Peyer's patch (tissue), 4 donors: ENCODE measurements at places on chromosomes 2 and 18. TPM values are rescaled to one million over a fixed set of nuclear protein-coding genes. Genes with fewer than 3 reads are reported as not detected.

DNA sequence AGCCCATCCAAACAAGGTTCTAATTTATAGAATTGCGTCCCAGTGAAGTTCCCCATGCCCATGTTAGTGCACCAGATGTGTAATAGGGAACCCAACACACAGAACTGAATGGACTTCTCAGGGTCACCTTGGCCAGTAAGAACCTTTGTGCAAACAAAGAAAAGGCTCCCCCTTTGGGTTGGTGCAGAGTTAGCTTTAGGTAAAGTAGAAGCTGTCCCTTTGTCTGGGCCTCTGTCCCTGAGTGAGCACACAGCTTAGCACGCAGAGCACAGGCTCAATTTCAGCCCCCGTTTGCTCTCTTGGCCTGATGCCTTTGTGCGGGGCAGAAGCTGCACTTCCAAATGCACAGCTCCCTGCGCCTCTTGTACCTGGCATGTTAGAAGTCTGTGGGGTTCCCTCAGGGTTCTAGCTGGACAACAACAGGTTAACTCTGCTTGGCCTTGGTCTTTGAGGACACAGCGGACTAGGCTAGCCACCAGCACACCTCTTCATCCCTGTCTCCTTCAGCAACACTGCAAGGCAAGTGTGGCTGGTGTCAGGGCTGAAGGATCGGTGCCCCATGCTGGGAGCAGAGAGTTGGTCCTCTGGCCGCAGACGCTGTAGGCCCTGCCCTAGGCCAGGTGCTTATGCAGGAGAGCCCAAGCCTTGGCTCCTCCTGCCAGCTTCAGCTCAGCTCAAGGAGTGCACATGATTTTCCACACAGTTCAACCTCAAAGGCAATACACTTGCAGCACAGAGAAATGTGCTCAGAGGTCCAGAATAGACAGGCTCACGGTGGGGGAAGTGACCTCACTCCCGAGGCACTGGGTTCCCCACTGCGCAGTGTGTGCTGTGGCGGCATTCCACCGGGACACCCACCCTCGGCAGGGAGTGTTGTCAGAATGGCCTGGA lies 73.3 kb upstream of the FOSL2 start:
- DNase-seq = no peak

Gene ANKRD62
- total RNA-seq = not detected

Gene RUFY4
- not detected for total RNA-seq

Gene CNDP1
- total RNA-seq = not detected

DNA sequence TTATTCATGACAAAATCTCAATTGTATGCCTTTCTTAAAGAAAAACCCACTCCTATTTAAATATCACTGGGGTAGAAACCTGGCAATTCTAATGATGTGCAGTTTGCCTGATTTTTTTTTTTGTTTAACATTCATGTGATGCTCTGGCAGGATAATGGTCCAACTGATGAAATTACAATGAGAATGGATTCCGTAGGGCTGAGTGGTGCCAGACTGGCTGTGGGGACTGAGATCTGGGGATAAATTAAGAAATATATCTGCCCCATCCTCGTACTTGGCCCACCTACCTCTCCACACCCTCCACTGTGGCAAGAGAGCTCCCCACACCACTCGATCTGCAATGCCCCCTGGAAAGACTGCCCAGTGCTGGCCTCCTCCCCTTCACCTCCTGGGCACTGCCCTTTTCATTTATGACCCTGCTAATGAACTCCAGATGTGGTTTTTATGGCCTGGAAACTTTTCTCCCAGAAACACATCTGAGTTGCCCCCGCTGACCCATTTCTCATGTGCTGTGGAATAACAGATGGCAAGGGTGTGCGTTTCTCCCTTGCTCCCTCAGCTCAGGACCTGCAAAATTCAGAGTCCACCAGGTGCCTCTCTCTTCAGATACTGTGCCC lies 33.0 kb upstream of the RPL37A start:
- no peak for DNase-seq

DNA sequence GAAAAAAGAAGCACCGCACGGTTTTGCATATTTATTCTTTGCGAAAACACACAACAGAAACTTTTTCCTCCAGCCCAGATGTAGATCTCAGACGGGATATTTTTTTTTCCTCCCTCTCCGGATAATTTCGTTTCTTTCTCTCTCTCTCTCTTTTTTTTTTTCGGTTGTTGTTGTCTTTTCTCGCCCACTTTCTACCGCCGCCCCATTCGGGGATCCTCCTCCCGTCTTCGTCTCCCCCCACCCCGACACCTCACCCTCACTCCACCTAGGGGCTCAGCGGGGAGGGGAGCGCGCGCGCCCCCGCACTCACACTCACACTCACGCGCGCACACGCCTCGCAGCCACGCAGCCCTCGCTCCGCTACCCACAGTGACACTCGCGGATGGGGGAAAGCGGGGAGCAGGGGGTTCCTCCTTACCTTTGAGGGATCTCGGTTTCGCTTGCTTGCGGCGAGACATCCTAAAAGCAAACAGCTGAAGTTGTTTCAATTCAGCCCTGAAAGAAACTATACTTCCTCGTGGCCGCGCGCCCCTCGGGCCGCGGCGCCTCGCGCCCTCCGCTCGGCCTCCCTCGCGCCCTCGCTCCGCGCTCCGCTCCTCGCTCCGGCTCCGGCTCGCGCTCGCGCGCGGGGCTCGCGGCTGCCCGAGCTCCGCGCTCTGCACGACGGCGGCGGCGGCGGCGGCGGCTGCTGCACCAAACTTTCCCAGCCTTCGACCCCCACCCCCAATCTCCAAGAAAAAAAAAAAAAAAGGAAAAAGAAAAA lies 1.3 kb downstream of the ZNF521 start:
- peak; percentile 51 for DNase-seq

GRCh38 chr2:172100935-172101820 lies 1.5 kb downstream of the DLX2 start:
- peak; percentile 50 for DNase-seq

DNA sequence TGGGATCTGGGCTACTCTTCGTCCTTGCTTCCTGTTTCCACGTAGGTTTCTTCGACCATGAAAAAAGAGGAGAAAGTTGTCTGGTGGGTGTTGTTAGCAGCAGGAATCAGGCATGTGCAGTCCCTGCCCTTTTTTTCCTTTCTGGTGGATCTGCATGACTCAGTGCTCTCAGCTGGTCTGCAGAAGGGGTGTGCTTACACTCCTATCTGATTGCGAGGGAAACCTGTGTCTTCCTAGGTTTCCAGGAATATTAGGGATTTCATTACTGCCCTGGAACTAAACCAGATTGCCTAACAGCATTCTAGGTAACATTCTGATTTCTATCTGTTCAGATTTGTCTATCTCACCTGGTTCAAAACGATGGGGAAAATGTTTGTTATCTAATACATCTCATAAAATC lies 174.3 kb downstream of the CCDC102B start:
- no peak for DNase-seq

GRCh38 chr2:23606968-23607367 lies 222.0 kb downstream of the KLHL29 start:
- DNase-seq = no peak

GRCh38 chr2:55052129-55053061 lies 2.1 kb upstream of the RTN4 start:
- DNase-seq = no peak

DNA sequence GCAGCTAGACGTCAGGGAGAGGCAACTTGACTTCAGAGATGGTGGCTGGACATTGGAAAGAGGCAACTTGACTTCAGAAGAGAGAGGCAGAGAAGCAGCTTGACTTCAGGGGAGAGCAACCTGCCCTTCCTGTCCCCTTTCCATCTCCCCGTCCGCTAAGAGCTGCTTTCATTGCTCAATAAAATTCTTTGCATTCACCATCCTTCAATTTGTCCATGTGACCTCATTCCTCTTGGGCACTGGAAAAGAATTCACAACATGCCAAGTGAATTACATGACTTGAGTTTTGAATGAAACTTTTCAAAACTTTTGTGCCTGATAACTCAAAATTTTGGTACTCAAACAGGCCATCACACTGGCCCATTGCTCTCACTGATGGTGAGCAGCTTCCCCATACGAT lies 158.9 kb downstream of the DPP4 start:
- no peak for DNase-seq

- DNase-seq = no peak
Observed at GRCh38 chr2:211737282-211737681, 801.3 kb downstream of the ERBB4 start.

GRCh38 chr2:206477296-206477695 lies 34.0 kb downstream of the ADAM23 start:
- no peak for DNase-seq

- DNase-seq = peak; percentile 92
Observed at GRCh38 chr2:218367415-218368149, 10.9 kb downstream of the CATIP start.

Gene GAD1
- not detected for total RNA-seq

GRCh38 chr2:78644854-78645253 lies 380.6 kb upstream of the REG3G start:
- DNase-seq = no peak

GRCh38 chr2:132730611-132731010 lies 60.6 kb upstream of the LYPD1 start:
- DNase-seq = no peak

Gene PDE11A
- 1.6 TPM for total RNA-seq

GRCh38 chr18:63883617-63884016 lies 3.9 kb upstream of the SERPINB2 start:
- no peak for DNase-seq

- no peak for DNase-seq
Observed at GRCh38 chr2:127173057-127173456, 47.0 kb downstream of the CYP27C1 start.

DNA sequence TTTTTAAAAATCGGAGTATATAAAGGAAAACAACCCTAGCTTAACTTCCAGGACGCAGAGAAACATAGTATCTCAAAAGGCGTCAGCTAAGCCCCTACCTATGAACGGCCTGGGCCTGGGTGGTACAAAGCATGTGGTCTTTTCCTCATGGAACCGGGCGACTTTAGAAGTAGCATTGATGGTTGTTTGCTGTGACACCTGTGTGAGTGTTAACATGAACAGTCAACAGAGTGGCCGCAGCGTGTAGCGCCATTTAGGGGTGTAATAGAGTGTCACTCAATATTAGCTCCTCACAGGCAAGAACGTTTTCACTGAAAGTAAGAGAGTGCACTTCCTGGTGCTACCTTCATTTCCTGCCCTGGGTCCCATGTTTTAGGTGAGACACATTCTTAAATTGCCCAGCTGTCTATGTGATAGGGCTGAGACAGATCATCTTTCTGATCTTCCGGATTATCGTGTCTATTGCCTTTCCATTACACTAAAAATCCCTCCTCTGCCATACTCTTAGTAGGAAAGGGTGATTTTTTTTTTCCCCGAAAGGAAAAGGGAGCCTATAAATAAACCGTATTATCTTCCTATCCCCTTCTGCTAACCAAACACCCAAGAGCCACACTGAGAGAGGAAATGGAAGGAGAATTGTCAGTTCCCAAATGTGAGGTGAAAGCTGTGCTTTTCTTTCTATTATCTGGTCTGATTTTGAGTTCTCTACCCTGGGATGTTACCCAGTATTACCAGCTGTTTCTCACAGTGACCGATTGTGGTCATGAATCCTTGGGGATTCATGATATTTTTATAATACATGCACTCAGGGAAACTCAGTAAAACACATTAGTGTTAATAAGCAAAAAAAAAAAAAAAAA lies 1.3 kb downstream of the GORASP2 start:
- no peak for DNase-seq

Gene MAP2
- 19.8 TPM for total RNA-seq

DNA sequence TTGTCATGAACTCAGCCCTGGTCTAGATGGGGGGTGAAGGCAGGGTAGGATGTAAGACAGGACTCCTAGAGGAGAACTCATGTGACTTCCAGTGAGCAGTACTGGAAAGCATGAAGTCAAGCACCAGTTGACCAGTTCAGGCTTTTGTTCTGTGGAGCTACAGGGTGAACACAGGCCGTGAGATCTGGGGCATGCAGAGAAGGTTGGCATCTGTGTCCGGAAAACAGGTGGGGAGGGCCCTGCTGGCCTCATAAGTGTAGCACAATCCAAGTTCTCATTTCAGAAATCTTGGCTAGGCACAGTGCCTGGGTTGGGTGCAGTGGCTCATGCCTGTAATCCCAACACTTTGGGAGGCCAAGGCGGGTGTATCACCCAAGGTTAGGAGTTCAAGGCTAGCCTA lies 50.9 kb upstream of the SPATS2L start:
- DNase-seq = no peak

Gene TOGARAM2
- total RNA-seq = under 0.01 TPM

DNA sequence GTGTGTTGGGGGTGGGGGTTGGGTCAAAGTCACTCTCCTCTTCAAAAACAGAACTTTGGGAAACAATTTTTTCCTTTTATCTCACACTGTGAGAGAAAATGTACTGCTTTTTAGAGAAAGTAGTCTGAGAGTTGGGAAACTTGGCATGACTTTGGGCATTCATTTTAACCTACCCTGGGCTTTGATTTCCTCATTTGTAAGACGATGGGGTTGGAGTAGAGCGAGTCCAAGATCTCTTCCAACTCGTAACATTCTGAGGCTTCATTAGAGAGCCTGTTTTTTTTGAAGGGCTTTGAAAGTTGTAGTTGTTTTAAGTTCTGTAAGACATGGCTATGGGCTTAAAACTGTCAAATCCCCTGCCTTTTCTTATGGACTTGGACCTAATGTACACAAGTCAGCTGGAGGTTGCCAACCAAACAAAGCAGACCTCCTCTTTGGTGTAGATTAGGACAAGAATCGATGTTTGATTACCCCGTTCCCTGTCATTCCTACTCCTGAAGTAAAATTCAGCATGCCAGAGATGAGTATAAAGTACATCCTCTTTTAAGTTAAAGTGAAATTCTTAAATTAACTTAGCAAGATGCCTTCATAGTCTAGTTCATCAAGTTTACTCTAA lies 8.4 kb downstream of the PHLPP1 start:
- DNase-seq = no peak

GRCh38 chr18:21996351-21996826 lies 173.0 kb upstream of the GATA6 start:
- peak; percentile 82 for DNase-seq

GRCh38 chr2:211494536-211494935 lies 938.1 kb downstream of the CPS1 start:
- no peak for DNase-seq

- no peak for DNase-seq
Observed at GRCh38 chr2:127563458-127564428, 28.3 kb downstream of the MYO7B start.

DNA sequence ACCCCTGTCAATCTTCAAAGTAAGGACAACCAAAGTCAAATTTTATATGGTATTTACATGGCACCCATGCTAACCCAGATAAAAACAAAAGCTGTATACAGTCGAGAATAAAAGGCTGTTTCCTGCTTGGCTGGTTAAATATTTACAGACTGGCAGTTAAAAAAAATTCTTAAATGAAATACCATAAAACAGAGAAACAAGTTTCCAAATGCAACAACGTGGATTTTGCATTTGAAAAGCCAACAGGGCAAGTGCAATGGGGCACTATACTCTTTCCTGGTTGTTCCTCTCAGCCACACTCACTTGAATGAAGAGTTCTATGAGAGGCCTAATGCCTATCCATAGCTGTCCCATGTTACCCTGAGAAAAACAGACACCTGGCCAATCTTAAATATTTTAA lies 6.1 kb upstream of the NR4A2 start:
- DNase-seq = no peak

- no peak for DNase-seq
Observed at GRCh38 chr2:174969091-174969734, 36.0 kb downstream of the CHN1 start.

GRCh38 chr2:232543491-232543890 lies 4.0 kb downstream of the CHRNG start:
- peak; percentile 46 for DNase-seq

Gene TLX2
- 1.7 TPM for total RNA-seq

Gene EFHD1
- 14.9 TPM for total RNA-seq
